ENCODE measurements at places on chromosomes 4 and X.

- no peak for DNase-seq
Observed at GRCh38 chr4:111228874-111229273, 606.0 kb upstream of the PITX2 start.

- DNase-seq = no peak
Observed at GRCh38 chr4:37924946-37925345, 34.1 kb downstream of the TBC1D1 start.

DNA sequence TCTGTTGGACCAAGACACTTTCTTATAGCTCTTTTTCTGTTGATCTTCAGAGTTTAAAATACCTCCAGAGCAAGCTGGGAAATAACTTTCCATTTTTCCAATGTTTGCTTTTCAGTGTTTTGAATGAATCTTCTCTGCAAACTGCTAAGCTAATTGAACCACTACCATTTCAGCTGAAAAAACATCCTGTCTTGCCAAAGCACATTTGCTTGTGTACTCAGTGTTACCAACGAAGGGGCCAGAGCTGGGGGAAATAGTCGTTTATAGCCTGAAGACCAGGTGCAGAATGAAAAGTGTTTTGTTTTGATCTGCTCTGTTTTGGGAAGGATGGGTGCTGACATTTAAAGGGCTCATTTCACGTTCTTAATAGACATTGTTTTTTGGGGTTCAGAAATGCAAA lies 88.4 kb upstream of the CLNK start:
- DNase-seq = no peak

GRCh38 chrX:97401154-97401553 lies 517.4 kb downstream of the RPA4 start:
- no peak for DNase-seq

- no peak for DNase-seq
Observed at GRCh38 chrX:38111196-38111595, 104.8 kb downstream of the SYTL5 start.

DNA sequence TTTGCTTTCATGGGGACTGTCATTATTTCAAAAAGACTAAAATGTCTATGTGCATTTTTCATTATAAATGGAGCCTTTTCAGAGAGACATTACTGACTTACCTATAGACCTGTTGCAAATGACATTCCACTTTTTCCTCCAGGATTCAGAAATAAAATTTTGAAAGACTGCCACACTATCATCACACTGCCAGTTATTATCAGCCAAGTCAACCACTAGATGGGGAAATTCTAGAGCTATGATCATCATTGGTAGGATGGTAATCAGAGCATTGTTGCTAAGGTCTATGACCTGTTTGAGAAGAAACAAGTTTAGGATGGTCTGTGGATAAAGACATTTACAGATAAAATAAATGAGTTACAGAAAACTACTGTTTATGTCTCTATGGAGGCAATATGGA lies 22.5 kb downstream of the LRRC66 start:
- no peak for DNase-seq

- no peak for DNase-seq
Observed at GRCh38 chr4:118745357-118745756, 60.2 kb downstream of the METTL14 start.

DNA sequence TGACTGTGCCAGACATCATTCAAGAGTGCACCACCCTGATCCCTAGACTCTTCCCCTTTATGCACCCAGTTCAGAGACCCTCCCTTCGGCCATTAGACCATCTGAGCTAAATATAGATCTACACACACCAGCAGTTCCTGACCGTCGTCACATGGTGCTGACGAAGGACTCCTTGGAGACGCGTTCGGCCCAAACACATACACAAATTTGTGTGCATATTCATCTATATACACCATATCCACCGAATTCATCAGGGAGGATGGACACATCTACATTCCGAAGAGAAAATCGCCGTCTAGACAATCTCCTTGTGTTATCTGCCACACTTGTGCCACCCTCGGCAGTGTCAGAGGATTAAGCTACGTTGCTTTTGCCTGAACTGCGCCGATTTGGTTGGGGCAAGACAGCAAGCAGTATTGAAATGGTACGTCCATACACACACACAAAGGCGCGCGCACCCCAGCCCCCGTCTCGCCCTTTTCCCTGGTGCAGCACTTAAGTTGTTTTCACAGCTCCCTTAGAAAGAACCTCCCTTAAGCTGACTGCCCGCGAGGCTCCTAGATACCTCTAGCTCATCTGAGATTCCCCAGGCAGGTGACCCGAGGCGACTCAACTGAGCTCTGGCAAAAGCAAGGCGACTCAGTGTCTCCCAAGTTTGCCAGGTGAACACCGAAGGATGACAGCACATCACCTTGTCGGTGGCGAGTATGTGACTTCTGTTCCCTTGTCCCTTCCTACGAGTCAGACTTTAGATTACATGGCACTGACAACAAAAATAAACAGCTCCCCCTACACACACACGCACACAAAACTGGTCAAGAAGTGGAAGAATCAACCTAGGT lies 1.0 kb downstream of the RASGEF1B start:
- DNase-seq = peak; percentile 12

DNA sequence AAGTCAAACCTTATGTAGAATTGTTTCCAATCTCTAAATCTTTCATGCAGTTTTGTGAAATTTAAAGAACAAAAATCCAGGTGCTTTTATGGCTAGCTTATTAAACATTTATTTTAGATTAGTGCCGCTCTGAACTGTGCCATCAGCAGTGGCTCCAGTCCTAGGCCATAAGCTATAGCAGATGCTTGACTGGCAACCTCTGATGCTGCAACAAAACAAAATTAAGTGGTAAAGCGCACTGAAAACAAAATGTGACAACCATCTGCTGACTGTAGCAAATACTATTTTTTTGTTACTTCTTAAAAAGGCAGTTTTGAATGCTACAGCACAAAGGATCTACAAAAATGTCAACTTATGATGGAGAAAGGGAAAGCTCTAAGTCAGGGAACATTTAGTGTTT lies 237.4 kb downstream of the DCLK2 start:
- DNase-seq = no peak

DNA sequence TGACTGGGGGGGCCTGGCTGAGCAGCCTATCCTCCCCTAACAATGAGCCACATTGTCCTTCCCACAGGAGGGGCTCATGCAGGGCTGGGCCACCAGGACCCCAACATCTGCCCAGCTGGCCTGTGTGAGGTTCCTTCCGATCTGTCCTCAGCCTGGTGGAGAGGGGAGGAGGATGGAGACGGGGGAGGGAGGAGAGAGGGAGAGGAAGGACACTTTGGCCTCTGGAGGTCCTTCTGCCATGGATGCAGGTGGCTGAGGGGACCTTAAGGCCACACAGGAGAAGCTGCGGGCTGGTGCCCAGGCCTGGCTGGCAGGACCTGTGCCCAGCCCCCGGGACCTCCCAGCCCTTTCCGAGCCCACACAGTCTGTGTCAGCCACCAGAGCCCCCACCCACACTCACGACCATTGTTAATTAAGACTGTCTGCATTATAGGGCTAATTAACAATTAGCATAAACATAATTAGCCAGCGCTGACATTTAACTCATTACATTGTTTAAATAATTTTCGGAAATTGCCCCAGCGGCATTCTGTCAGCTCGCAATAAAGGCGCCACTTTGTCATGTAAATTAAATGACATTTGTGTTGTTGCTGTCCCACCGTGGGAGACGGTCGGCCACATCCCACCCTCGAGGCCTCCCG lies 53.0 kb upstream of the NKX1-1 start:
- no peak for DNase-seq

DNA sequence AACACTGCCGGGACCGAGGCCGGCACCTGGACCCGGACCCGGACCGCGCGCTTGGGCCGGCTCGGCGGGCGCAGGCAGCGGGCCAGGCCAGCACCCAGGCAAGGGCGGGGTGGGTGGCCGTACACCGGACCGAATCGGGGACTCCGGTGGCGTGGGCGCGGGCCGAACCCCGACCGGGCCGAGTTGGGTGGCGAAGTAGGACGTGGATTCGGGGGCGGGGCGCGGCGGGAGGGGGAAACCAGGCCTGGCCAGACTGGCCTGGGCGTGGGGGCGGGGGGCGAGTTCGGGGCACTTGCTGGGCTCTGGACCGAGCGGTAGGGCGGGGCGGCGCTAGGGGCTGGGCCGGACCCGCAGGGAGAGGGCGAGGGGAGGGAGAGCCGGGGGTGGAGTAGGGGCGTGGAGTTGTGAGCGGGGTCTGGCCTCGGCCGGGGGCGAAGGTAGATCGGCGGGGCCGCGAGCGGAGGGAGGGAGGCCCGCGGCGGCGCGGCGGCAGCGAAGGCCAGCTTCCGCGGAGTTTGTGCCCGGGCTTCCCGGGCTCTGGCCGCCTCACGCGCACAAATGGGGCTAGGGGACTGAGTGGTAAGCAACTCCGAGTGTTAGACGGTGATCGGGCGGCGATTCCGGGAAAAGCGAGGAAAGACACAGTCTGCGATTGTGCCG lies 1.8 kb upstream of the BCORL1 start:
- no peak for DNase-seq

DNA sequence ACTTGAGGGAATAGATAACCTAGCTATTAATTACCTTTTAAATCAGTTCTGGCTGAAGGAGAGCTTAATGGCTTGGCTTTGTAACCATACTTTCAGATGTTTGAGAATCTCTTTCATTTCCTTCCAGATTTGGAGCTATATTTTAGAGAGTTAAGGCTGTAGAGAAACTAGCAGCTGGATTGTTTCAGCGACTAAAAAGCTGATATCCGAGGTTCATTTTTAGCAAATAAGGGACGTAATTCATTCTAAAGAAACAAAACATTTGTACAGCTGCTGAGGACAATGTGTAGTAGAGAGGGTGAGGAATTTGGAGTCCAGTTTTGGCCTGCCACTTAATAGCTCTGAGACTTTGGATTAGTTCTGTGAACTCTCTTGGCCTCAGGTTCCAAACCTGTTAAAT lies 12.2 kb downstream of the OSTC start:
- peak; percentile 67 for DNase-seq

DNA sequence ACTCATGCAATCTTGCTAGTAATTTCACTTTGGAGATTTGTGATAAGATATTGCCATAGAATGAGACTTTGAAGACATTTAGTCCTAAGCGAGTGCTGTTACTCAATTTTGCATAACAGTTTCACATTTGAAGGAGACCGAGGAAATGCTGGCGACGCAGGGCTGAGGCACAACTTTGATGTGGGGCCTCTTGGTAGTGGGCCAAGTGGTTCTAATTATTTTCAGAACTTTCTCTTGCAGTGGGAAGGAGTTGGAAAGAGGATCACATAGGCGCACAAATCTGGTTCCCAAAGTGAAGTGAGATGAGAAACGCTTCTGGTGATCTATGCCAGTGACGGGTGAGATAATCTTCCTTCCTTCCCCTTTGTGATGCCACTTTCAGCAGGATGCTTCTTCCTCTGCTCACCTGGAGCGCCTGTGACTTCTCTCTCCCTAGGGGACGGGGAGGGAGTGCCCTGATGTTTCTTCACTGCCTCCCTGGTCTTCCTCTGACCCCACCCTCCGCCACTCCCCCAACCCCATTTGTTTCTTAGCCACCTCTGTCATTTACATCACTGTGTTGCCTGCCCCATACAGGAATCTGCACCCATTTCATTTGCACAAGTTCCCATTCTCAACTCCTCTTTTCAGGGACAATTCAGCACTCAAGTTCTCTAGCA lies 138.9 kb upstream of the MID1 start:
- DNase-seq = no peak

GRCh38 chr4:187307131-187307530 lies 583.5 kb upstream of the FAT1 start:
- no peak for DNase-seq

GRCh38 chr4:136484996-136485395 lies 1047.3 kb downstream of the PCDH18 start:
- no peak for DNase-seq

DNA sequence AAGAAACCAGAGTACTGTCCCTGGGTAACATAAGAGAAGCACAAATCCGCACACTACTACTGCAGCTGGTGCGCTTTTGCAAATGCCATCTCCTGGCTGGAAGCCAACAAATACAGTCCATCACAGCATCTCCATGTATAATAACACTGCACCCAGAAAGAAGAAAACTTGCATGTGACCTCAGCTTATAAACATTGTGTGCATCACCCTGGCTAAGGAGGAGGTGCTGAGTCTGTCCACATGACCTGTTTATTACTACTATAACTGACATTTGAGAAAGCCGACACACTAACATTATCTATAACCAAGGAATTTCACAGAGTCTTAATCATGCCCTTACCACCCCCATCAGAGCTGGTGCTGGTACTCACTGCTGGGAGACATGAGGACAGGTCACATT lies 516.8 kb downstream of the CFAP47 start:
- no peak for DNase-seq

GRCh38 chrX:5718651-5719050 lies 510.0 kb downstream of the NLGN4X start:
- peak; percentile 1 for DNase-seq

DNA sequence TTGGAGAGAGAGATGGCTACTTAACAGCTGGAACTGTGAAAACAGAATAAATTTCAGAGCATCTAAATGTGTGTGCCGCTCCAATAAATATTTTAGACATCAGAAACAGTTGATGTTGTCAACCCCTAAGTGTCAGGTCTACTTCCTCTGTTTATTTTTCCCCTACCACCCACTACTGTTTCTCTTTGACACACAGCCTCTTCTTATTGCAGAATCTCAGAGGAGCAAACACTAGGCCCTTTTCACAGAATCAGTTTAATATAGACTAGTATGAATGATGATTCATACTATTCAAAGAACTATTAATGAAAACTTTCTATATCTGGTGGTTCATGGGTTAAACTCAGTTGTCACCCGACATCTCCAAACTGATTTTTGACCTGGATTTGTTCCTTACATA lies 33.9 kb downstream of the NAA11 start:
- DNase-seq = no peak

GRCh38 chr4:75889537-75890199 lies 12.6 kb downstream of the PPEF2 start:
- DNase-seq = no peak

DNA sequence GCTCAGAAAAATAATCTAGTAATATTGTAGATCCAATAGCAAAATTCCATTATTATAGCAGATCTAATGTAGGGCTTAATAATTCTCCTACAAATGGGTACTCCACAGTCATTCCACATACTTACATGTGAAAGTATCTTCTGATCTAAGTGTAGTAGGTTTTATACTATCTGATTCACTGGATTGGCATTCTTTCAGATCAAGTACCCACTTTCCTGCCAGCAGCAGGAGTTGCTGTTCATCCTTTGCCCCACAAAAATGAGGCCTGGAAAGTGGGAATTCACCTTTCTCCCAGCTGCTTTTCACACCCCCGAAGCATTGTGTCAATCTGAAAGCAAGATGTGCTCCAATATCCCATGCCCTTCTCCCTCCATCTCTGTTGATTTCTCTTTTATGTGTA lies 77.1 kb upstream of the RXFP1 start:
- DNase-seq = no peak

GRCh38 chr4:67871867-67872266 lies 11.9 kb downstream of the TMPRSS11D start:
- no peak for DNase-seq

DNA sequence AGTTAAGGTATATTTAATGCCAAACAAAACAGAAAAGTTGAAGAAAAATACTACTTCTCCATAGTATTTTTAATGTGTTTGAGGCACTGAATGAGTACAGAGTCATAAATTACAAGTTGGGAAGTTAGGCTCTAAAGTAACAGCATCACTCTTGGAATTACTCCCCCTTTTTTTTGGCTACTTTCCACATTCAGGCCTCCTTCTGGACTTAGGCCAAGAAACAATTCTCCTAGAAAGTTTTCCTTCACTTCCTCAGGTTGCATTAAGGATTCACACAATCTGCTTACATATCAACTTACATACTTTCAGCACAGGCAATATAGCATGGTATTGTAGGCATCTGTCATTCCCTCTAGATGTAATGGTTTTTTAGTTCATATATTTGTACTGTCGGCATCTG lies 52.1 kb downstream of the TMEM165 start:
- peak; percentile 17 for DNase-seq

GRCh38 chr4:92251711-92252110 lies 52.1 kb upstream of the GRID2 start:
- DNase-seq = no peak
